Stimulated activated CD8-positive, alpha-beta memory T cell treated with anti-CD3 and anti-CD28 coated beads, Interleukin-15, amount 100 ng/mL, for 4 hours (primary cell): ENCODE measurements at places on chromosomes 7 and 10.

DNA sequence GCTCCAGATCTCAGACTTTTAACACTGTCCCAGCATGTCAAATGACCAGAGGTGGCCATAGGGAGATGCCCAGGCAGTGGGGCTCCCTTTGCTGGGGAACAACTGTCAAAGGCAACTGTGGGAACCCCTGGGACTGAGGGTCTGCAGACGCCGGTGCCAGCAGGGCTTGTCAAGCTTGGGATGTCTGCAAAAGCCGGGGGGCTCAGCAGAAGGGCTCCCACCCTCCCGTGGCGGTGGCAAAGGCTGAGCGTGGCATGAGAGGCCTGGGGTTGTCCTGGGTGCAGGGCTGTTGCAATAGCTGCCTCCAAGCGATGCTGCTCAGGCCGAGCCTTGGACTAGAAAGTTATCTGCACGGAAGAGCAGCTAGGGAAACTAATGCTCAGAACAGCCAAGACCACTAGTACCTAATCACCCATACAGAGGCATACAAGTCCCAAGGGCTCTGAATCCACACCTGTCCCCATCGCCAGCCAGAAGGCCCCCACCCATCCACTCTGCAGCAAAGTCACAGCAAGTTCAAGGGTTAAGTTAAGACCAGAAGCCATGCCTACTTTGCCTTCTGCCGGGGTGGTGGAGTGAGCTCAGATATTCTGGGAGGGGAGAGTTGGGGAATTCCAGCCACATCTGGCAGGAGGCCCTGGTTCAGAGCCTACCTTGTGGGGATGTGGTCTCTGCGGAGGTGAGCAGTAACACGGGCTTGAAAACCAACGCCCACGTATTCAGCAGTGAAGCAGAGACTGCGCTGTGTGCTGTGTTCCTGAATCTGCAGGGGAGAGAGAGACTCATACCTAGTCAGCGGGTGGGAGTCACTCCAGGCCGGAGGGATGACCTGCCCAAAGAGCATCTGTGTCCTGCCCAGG, 4.6 kb downstream of the SH2B2 start:
- peak; percentile 35 for DNase-seq

GRCh38 chr10:12235796-12236195, 39.8 kb downstream of the CDC123 start:
- no peak for DNase-seq

DNA sequence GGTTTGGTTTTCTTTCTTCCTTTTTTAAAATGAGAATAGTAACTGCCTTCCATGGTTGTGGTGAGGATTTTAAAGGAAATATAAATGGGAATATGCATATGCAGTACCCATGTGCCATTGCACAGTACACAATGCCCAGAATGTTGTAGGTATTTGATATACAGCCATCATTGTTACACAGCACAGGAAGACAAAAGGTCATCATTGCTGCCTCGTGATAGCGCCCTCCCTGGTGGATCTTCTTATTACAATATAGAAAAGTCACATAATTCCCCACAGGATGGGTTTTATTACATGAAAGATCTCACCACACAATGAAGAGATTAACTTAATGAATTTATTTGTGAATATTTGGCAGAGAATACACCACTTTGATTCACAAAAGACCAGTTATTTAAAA, 76.5 kb downstream of the PPP1R17 start:
- no peak for DNase-seq

DNA sequence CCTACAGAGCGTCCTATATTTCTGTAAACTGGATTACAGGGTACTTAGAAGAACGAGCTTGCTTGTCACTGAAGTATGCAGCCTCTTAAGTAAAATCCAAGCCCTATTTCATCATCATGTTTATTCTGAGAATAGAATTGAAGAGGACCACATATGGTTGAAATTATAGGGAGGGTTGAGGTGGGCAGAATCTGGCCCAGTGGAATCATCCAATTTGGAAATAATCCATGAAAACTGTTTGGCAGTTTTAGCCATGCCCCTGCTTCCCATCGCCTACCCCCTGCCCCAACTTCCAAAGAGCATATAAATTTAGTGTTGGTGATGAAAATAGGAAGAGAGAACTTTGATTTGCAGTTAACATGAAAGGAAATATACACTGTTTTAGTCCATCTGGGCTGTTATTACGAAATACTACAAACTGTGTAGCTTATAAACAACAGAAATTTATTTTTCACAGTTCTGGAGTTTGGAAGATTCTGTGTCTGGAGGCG, 150.4 kb downstream of the PRKG1 start:
- no peak for DNase-seq

DNA sequence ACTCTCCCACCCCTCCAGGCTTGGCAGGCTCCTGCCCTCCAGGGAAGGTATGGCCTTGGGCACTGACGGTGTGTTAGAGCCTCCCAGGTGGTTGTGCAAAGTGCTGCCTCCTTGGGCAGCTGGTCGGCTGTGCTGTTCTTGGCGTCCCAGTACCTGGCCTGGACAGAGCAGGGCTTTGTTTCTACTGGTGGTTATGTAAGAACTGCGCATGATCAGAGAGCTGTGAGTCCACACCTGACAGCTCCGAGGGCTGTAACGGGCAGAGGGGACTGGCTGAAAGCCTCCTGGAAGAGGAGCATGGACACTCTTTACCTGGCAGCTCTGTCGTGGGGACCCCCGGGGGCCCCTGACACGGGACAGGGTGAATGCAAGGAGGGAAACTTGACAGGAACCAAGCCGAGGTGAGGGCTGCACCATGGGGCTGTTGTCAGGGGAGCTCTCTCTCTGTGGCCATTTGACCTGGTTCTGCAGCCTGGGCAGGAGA, 3.1 kb upstream of the SFRP5 start:
- no peak for DNase-seq

- DNase-seq, result no peak
Measured at GRCh38 chr7:33039257-33039902, 23.2 kb downstream of the NT5C3A start.

GRCh38 chr7:122273117-122273516, 31.4 kb downstream of the FEZF1 start:
- no peak for DNase-seq

DNA sequence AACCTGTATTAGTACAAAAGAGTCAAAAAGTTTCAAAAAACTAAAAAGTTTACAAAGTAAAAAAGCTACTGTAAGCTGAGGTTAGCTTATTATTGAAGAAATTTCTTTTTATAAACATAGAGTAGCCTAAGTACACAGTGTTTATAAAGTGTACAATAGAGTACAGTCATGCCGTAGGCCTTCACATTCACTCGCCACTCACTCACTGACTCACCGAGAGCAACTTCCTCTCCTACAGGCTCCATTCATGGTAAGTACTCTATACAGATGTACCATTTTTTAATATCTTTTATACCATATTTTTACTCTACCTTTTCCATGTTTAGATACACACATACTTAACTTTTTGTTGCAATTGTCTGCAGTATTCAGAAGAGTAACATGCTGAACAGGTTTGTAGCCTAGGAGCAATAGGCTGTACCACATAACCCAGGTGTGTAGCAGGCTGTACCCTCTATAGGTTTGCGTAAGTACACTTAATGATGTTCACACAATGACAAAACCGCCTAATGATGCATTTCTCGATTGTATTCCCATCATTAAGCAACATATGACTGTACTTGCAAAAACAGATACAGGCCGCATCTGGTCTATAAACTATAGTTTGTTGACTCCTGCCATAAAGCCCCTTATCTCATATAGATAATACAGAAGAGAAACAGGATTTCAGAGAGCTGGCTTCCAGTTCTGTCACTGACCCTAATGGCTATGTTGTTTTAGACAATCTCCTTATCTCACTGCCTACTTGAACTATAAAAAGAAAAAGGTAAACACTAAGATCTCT, 438.8 kb downstream of the HTR7 start:
- no peak for DNase-seq

DNA sequence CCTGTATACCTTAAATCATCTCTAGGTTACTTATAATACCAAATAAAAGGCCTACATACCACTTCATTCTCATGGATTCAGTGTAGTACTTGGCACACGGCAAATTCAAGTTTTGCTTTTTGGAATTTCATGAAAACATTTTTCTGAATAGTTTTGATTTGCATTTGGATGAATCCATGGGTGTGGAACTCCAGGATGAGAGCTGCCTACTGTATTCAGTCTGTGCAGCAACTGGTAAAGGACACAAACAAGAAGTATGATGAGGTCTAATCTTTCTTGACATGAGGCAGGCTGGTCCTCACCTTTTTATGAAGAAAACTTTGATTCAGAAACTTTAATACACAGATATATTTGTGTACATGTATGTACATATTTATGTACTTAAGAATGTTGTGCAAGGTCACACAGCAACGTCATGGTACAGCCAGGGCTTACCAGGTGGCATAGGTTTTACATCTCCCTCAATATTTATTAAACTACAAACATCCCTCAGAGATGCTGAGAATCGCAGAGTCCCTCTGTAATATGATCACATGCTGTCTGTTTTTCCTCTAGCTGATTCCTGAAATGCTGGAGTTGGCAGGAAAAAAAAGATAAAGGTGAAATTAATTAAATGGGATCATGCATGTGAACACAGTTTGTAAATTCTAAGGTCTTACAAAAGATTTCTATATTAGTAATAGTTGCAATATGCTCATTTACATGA, 239.6 kb downstream of the PRKG1 start:
- no peak for DNase-seq

DNA sequence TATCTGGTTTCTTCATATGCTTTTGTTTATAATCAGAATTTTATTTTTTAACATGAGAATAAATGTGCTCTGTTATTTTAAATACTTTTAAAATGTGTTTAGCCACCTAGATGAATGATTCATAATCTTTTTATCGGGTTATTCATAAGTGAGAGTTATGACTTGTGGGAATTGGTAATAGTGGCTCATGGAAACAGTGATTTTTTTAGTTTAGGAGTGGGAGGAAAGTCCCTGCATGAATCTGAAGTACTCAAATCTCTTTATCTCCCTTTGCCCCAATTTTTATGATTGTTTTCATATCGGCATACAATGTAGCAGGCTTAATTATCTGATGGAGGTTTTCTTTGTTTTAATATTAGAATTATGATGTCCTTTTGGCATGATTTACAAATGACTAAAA, 42.9 kb downstream of the TAX1BP1 start:
- no peak for DNase-seq

DNA sequence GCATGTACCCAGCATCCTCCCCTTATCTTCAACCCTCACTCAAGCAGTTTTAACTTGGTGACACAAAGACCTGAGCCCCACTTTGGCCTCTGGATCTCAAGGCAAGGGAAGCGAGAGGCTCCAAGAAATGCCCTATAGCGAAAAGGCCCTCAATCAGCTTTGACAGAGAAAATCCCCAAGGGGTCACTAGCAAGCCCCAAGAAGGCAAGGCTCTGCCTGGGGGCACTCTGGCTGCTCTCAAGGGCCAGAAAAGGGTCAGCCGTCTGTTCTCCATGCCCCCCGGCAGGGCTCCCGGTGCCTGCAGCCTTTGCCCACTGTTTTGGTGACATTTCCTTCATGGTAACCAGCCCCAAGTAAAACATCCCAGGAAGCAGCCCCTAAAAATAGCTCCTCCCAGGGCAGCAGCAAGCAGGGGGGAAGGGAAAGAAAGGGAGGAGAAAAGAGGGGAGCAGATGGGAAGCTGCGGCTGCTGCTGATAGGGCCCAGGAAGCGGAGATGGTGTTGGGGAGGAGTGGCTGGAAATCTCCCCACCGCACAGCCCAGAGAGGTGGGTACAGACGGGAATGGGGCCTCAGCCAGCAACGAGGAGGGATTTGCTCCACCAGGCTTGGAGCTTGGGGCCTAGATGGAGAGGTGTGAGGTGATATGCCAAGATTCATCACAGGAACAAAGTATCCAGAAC, 7.1 kb downstream of the CAMK2G start:
- no peak for DNase-seq

DNA sequence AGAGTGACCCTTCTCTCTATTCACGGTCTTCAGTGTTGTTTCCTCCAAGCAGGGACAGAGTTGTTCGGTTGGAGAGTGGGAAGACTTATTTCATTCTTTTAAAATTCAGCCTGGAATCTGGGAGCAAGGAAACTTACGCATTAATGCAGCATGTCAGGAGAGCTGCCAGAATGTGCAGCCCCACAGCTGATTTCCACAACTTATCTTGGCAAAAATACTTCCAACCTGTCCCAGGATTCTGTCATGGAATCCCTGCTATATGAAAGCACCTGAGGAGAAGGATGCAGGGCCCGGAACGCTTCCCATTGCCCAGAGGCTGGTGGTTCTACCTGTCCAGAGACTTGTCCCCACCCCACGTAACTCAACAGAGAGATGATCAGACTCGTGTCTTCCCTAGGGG, 86.9 kb upstream of the MKI67 start:
- DNase-seq, result no peak

- no peak for DNase-seq
Measured at GRCh38 chr10:15719049-15719898, 448 bp downstream of the ITGA8 start.

GRCh38 chr10:12510501-12510941, 161.2 kb downstream of the CAMK1D start:
- no peak for DNase-seq

DNA sequence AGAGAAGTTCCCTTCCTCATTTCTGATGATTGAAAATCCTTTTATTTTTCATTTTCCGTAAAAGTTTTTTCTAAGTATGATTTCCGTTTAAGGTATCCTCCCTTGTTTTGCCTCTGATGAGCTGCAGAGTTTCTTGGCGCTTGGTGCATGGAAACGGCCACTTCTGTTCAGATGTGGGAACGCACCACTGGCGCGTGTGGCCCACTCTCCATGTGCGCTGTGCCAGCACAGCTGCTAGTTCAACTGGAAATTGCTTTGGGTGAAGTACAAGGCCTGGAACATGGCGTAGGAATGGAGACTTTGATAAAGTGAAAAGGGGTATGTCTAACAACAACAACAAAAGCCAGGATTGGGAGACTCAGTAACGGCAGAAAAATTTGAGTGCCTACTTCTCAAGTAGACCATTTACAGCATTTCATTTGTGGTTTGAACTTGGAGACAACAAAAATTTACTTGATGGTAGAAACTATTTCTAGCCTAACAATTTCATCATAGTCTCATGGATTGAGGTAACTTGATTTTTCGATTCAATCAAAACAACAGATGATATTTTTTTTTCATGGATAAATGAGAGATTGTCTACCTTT, 364.2 kb downstream of the SUGCT start:
- DNase-seq, result no peak

DNA sequence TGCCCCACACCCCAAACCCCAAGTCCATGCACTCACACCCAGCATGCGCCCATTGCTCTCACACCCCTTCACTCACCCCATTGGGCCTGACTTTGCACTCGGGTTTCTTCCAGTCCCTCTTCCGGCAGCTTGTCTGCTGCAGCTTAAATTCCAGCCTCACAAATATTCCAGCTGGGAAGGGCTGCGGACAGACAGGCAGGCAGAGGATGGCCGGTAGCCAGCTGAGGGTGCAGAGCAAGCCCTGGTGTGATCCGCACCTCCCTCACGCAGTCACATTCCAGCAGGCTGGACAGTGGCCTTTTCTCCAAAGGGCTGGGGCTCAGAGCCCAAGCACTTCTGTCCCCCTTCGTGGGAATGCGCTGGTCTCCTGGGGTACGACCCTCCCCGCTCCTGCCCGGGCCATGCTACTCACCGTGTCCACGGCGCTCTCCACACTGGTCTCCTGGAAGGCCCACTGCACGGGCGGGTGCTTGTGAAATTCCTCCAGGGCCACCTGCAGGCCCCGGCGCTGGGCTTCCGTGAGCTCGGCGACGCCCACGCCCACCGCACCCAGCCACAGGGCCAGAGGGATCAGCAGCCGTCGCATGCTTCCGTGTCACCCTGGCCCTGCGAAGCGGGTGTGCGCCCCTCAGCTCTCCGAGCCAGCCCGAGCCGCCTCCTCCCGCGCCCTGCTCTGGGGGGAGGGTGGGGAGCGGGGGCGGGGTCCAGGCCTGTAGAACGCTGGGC, 1.2 kb downstream of the RARRES2 start:
- DNase-seq, result no peak
